ENCODE measurements at places on chromosomes 5 and 9. TPM values are rescaled to one million over a fixed set of nuclear protein-coding genes. Genes with fewer than 3 reads are reported as not detected.

Gene ADAMTS19
- total RNA-seq = not detected

Gene ALDH1A1
- not detected for total RNA-seq

GRCh38 chr9:99023831-99024230 lies 80.1 kb downstream of the COL15A1 start:
- DNase-seq = no peak

GRCh38 chr5:154797762-154798161 lies 42.6 kb downstream of the LARP1 start:
- DNase-seq = no peak

Gene RAD23B
- total RNA-seq = 142 TPM

Gene PRLR
- not detected for total RNA-seq

DNA sequence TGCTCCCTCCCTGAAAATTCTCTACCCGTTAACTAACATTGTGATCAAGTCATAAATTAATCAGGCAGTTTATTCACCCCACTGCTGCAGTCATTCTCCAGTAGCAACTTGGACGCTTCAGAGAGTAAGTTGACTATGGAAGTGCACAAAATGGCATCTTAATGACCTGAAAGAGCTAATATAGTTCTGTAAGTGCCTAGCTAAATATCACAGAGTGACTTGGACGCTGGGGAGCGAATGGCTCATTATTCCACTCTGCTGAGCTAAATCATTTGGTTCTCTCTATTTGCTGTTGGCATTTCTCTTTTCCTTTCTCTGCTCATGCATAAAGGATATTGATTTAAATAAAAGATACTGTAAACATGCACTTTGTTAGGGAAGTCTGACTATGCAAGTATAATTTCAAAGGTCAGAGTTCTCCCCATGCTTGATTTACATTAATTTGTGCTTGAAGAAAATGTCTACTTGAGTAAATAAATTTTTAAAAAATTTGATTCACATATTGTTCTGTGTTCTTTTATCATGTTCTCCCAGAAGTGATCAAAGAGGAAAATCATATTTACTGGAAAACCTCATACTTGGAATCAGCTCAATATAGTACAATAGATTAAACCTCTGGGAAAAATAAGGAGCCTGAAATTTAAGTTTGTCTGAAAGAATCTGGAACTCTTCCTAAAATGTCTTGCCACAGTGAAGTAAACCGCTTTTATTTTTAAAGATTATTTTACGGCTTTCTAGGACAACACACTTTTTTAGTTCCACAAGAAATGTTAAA lies 169.5 kb upstream of the HAPLN1 start:
- DNase-seq = no peak

DNA sequence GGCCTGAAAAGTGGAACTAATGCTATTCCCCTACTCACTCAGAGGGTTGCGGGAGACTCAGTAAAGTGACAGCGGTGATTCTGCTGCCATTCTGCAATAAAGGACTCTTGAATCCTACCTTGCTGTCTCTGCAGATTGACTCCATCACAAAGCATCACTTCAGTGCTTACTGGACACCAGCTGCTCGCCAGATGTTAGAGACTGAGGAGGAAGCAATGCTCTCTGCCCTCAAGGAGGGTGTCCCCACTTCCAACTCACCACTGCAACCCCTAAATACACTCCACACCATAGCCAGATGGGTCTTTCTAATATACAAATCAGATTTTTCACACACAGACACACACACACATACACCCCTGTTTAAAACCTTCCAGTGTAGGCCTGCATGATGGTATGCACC lies 21.4 kb downstream of the TTLL11 start:
- DNase-seq = no peak
